HCEC 1CT (cell line): ENCODE measurements at places on chromosomes 3 and 15.
A peak's percentile ranks its signal among the peaks of the same experiment; 100 is the strongest.

DNA sequence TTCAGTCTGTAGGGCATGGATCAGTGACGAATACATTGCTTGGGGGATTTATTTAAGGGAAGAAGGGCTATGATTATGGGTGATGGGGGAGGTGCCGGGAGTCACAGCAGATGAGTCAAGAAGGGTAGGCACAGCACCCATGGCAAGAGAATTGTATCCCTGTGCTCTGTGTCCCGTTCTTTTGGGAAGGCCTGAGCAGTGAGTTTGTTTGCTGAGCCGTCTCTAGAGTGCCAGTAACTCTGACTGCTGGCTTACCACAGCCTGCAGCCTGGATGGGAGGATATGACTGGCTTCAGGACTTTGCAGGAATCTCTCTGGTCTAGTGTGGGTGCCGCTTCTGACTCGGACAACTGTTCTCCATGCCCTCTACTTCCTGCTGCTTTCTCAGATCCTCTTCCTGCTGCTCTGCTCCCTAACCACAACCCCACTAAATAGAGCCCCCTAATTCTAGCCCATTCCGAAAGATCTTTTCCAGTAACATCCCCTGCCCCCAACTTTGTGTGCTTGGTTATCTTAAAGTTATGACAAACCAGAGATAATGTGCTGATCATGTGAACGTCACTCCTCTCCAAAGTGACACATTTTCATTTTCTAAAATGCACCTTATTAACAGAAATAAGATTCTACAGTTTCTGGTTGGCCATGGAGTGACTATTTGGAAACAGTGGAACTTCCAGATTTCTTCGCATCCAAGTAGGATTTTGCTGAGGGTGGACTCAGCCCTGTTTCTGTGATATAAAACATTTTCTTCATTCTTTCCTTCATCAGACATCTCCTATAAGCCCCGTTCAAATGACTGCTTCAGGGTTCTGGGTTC is 239.0 kb downstream of the SLCO3A1 start:
- no peak for DNase-seq

GRCh38 chr15:92817339-92817886 is 82.7 kb upstream of the CHD2 start:
- DNase-seq, result no peak

DNA sequence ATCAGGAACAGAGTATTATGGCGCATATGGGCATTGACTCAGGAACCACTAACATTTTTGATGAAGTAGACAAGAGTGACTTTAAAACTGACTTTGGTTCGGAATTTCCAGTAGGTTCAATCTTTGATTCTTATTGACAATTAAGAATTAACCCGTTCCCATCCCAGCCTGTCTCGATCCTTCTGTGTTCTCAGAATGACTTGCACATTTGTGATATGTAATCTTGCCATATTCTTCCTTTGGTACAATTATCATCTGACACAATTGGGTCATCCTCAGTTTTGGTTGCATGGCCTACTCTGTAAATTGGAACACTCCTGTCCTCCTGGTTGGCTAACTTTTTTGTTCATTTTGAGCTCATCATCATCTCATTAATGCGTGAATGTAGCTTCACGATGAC is 10.5 kb downstream of the GPR171 start:
- no peak for DNase-seq

- no peak for DNase-seq
Observed at GRCh38 chr3:151863611-151864010, 9.8 kb upstream of the SUCNR1 start.

DNA sequence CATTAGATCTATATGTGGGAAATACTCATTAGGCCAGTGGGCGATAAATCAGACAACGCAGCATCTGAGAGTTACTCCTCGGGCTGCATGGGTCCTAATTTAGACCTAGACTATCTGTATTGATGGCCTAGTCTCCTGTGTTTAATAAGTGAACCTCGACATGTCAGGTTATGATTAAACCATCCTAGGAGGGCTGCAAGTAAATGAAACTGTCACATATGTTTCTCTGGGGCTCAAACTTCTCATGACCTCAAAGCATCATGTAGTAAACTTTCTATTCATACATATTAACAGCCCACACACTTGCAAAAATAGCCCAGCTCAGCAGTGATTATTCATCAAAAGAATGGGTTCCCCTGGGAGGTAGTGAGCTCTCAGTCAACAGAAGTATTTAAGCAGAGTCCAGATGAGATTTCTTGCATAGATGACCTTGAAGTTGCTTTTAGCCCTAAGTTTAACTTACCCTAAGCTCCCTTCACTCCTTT is 51.6 kb downstream of the RAB11A start:
- no peak for DNase-seq

DNA sequence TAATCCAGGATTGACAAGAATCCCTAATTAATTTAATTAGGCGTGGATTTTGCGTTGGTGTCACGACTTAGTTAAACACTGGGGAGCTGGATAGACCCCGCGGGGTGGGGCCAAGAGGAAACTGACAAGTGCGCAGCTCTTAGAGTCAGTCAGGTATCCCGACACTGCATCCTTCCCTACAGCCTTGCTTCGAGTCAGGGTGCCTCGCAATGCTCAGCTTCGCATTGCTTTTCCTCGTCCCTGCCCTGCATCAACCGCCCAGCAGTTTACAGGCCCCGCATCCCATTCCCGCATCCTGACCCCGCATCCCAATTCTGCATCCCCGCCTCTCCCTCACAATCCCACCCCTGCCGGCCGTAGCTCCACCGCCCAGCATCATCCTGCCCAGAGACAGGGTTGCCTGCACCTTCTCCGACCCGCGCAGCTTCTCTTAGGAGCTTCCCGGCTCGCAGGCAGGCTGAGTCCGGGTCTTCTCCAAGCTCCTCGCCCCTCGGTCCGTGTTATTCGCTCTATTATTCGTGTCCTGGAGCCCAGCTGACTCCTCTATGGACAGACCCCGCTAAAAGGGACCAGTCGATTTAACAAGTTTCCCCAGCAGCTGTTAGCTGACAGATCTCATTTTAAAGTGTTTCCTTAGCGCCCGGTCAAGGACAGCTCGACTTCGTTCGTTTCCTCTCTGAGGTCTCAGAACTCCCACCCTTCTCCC is 699 bp upstream of the SHOX2 start:
- DNase-seq, result peak; percentile 23
